ENCODE measurements at places on chromosomes 2 and 18. TPM values are rescaled to one million over a fixed set of nuclear protein-coding genes. Genes with fewer than 3 reads are reported as not detected.

- H3K27me3 ChIP-seq: no peaks in the 10 kb centered on the region
- H3K36me3 ChIP-seq: no peaks in the 10 kb centered on the region
- no peak overlapping the region for H3K4me3 ChIP-seq
- no peak overlapping the region for H3K27ac ChIP-seq
- DNase-seq: no peak
Measured at GRCh38 chr18:57220480-57220879, 73.6 kb downstream of the BOD1L2 start.

BZW1 gene
- polyA plus RNA-seq: 158 TPM

DNA sequence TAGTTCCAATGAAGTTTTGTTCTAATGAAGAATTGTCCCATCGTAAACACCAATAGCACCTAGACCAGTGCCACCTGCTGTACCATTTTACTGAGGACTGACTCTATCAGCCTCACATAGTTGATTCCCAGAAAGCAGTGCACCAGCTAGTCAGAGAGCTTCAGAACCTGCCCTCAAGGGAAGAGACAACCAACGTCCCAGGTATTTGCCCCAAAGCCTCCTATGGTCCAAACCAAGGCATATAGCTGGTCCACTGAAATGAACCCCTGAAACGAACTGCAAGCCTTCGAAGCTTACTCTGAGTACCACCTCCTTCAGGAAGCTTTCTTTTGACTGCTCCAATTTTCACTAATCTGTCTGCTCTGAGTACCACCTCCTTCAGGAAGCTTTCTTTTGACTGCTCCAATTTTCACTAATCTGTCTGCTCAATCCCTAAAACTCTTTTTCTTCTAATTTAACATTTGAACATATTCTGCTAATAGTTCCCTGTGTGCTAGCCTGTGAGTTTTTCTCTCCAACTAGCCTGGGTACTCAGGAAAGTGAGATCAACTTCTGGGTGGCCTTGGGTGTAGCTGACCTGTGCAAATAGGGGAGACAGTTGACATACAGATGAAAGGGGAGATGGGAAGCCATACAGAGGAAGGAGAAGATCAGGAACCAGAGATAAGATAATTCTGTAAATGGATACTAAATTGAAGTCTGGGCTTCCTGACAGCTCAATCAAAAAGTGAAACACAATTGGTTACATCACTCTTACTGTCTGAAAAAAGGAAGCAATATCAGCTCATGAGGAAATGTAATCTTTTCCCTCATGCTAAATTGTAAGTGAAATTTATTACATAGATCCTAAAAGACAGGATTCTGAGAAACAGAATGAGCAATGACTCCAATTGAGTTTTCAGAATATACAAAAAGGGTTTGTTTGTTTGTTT, 33.5 kb upstream of the EML4 start:
- no peak overlapping the region for H3K27ac ChIP-seq
- H3K4me3 ChIP-seq: no peak overlapping the region
- no peaks in the 10 kb centered on the region for H3K36me3 ChIP-seq
- DNase-seq: no peak
- H3K4me1 ChIP-seq: peaks cover 23% of the 10 kb centered on the region
- no peaks in the 10 kb centered on the region for H3K27me3 ChIP-seq

TM4SF20 gene
- 171 TPM for polyA plus RNA-seq

- no peak overlapping the region for H3K4me3 ChIP-seq
- no peak overlapping the region for H3K27ac ChIP-seq
- no peaks in the 10 kb centered on the region for H3K36me3 ChIP-seq
Measured at GRCh38 chr2:149729586-149729985, 142.0 kb upstream of the MMADHC start.

Measured in large intestine (tissue), 12 donors.